ENCODE measurements at places on chromosomes 16 and 17.

DNA sequence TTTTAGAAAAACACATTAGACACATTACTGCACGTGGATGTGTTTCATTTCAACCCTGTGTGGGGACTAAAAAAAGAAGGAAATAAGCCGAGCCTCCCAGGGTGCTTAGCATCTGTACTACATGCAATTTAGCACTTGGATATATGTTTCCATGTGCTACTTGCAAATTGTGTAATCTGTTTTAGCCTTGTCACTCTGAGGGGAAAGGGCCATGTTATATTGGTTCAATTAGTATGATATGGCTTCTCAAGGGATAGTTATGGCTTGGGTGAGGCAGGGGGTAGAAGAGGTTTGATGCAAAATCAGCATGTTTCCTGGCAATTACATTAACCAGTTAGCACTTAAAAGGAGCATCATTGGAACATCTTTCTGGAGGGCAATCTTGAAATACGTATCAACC, 353.5 kb upstream of the GOT2 start:
- DNase-seq, result no peak

DNA sequence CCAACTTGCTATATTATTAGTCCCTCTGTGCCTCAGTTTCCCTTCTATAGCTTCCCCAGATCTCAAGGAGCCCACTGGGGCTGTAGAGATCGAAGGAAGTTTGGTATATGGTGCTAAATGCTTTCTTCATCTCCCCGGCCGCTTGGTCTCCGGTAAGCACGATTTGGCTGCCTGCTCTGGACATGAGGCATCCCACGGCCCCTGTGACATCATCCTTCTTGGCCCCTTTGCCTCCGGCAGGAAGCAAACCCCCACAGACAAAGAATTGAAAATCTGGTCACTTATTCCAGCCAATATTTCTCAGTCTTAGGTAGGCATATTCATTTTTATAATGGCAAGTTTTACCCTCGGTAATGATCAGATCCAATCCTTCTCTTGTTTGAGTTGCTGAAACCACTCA, 65.8 kb downstream of the WSCD1 start:
- no peak for DNase-seq

DNA sequence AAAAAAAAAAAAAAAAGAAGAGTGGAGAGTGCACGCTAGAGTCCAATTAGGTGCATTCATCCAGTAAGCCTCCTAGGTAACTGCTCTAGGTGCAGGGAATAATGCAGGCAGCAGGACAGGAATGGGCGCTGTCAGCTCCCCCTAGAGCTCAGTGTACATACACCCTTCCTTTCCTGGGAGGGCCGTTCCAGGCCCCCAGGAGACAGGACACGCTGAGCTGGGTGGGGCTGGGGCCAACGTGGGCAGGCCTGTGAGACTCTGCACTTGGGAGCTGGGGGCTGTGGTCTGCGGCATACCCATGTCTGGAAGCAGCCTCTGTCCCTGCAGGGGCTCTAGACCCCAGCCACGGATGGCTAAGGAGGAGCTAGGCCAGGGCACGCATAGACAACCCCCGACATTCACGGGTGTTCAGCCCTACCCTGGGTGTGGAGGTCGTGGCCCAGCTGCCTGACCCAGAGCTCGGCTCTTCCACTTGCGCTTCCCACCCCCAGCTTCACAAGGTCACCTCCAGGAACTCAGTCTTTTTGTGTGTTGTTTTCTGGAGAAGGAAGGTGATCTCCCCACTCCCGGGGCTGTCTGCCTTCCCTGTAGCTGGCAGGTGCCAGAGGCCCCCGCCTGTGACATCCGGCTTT, 1.0 kb upstream of the ANTKMT start:
- DNase-seq, result no peak

GRCh38 chr17:83054518-83055125, 24.8 kb upstream of the METRNL start:
- peak; percentile 50 for DNase-seq

DNA sequence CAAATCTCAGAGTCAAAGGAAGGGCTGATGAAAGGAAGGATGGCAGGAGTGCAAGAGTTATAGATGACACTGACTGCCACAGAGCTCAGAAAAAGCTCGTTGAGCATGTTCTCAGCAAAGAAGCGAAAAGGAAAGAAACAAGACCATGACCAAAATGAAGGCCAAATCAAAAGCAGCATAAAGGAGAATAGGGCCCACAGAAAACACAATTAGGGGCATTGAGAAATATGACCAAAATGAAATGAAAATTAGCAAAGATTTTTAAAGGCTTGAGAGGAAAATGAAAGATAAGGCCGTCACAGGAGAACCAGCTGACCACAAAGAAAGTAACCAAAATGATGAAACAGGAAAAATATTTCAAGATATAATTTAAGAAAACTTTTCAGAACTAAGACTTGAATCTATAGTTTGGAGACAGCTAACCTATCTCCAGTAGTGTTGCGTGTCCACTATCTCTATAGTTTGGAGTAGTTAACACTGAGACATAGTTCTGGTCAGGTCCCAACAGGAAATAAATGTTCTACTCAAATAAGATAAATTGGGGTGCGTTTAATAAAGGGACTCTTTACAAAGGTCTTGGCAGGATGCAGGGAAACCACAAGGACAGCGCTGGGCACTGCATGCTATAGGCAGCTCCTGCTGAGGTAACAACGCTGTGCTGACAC, 7.9 kb downstream of the PRSS54 start:
- DNase-seq, result no peak

DNA sequence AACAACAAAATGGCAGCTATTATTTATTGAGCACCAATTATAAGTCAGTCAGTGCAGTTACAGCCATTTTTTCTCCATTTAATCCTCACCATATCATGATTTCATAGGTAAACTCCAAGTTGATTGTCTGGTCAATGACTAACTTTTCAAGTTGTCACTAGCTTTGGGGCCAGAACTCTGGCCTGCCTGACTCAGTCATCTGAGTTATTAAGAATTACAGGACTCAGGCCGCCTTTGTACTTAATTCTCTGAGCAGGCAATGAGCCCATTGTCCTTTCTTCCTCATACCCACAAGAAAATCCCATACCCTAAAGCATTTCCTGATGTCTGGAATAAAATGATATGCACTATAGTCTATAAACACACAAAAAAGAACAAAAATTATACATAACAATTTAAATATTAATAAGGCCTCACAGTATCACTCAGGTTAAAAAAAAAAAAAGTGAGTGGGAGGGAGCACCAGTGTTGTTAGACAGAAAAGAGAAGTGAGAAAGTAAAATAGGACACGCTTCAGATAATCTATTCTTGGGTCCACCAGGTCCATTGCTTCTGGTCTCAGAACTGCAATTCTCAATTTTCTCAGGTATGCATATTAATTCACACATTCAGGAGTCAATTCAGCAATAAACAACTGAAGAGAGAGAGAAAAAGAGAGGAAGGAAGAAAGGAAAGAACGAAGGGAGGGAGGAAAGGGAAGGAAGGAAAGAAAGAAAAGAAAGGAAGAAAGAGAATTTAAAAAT, 70.2 kb downstream of the SPAG9 start:
- no peak for DNase-seq

- DNase-seq, result no peak
These were observed 18.5 kb downstream of the CRLF3 start for GRCh38 chr17:30805944-30806456.

- DNase-seq, result no peak
These were observed 5.1 kb upstream of the CD68 start for GRCh38 chr17:7574176-7574953.

- no peak for DNase-seq
These were observed 14.3 kb upstream of the GINS3 start for GRCh38 chr16:58377932-58378331.

DNA sequence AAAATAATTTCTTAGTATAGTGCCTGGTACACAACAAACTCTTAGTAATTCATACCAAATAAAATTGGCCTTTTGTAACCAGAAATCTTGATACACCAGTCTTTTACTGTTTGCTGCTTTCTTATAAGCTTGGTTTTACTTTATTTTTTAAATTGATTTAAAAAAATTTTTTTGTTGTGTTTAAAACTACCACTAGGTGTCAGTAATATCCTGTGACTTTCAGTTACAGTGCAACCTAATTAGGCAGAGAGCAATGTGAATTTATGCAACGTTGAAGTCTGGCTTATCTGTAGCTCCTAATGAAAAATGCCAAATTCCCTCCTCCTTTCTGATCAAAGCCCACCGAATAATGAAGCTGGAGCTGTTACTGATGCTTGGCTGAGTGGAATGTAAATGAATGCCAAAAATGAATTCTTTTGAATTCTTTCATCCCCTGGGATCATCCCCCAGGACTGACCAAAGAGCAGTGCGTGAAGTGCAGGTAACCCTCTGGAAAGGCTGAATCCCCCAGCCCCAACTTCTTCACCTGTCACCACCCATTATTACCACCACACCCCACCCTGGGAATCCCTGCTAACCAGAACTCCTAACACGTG, 3.8 kb downstream of the ERCC4 start:
- DNase-seq, result no peak
